Vagina (tissue), 2 donors: ENCODE measurements at places on chromosomes 6 and 20. TPM values are rescaled to one million over a fixed set of nuclear protein-coding genes. Genes with fewer than 3 reads are reported as not detected.

GRCh38 chr20:7703996-7704395 lies 236.3 kb downstream of the HAO1 start:
- no peaks in the 10 kb centered on the region for H3K36me3 ChIP-seq
- H3K27ac ChIP-seq, result no peak overlapping the region
- no peak for DNase-seq
- no peak overlapping the region for H3K4me3 ChIP-seq
- no peaks in the 10 kb centered on the region for H3K27me3 ChIP-seq

DNA sequence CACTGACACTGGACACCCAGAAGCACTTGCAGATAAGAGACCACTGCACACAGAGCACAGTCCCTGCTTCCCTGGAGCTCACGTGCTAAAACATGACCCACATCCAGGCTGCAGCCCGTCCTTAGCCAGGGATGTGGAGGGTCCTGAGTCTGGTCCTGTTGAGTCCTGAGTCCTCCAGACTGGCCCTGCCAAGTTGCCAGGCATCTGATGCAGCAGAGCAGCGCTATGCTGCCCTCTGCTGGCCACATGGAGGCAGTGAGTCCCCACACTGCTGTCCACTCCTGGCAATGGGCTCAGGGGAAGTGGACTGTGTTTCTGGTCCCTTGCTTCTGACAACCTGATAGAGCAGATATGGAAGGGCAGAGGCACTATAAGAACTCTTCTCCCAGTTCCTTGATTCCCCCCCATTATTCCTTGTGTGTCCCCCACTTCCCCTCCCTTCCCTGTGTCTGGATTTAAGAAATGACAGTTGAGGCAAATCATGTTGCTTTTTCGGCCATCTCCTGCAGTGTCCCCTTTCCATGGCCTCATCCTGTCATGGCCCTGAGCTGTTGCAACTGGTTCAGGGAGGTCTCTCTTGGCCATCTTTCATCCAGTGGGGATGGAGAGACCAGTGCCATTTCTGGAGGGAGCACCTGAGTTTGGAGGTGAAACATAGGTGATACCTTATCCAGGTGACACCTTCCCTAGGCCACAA lies 86.0 kb downstream of the DHX35 start:
- H3K27ac ChIP-seq, result no peak overlapping the region
- H3K27me3 ChIP-seq, result no peaks in the 10 kb centered on the region
- no peak overlapping the region for H3K4me3 ChIP-seq
- no peaks in the 10 kb centered on the region for H3K36me3 ChIP-seq
- H3K4me1 ChIP-seq, result peaks cover 12% of the 10 kb centered on the region

GRCh38 chr6:143731789-143732188 lies 54.0 kb downstream of the PHACTR2 start:
- no peak for DNase-seq
- H3K4me3 ChIP-seq, result no peak overlapping the region
- H3K27ac ChIP-seq, result no peak overlapping the region
- H3K36me3 ChIP-seq, result no peaks in the 10 kb centered on the region
- H3K27me3 ChIP-seq, result no peaks in the 10 kb centered on the region
- peaks cover 9% of the 10 kb centered on the region for H3K4me1 ChIP-seq

DNA sequence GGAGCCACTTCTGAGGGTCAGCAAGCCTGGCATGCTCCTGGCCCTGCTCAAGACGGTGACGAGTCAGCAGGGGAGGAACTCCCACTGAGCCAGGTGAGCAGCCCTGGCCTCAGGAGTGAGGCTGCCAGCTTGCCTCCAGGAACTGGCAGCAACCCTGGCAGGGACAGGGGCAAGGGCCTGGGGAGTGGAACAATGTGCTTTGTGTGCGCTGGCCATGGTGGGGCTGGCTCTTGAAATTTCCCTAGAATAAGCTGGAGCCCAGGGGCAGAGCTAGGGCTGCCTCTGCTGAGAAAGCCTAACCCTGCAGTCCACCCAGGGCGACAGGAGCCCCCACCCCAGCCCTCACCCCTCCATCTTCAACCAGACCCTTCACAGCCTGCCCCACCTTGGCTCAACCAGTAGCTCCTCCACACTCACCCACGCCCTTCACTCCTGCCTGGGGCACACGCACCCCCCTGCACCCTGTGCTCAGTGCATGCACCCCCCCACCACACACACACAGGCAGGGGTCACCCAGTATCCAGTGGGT lies 88.0 kb downstream of the MRPL14 start:
- no peak for DNase-seq
- no peaks in the 10 kb centered on the region for H3K36me3 ChIP-seq
- no peak overlapping the region for H3K27ac ChIP-seq
- no peak overlapping the region for H3K4me3 ChIP-seq
- H3K4me1 ChIP-seq, result peaks cover 24% of the 10 kb centered on the region

- H3K4me1 ChIP-seq, result no peaks in the 10 kb centered on the region
- no peaks in the 10 kb centered on the region for H3K27me3 ChIP-seq
- no peak overlapping the region for H3K4me3 ChIP-seq
- no peak overlapping the region for H3K27ac ChIP-seq
These were observed 15.5 kb downstream of the MYBL2 start for GRCh38 chr20:43682446-43682845.

GRCh38 chr6:11711003-11711983 lies 67.3 kb downstream of the ADTRP start:
- peaks cover 19% of the 10 kb centered on the region for H3K4me1 ChIP-seq
- no peak for DNase-seq
- H3K4me3 ChIP-seq, result no peak overlapping the region
- no peaks in the 10 kb centered on the region for H3K36me3 ChIP-seq
- no peaks in the 10 kb centered on the region for H3K27me3 ChIP-seq

GRCh38 chr6:149190224-149190831 lies 127.2 kb upstream of the TAB2 start:
- H3K27me3 ChIP-seq, result no peaks in the 10 kb centered on the region
- no peak for DNase-seq
- H3K36me3 ChIP-seq, result no peaks in the 10 kb centered on the region

GRCh38 chr6:143775336-143775735 lies 67.8 kb upstream of the LTV1 start:
- H3K4me3 ChIP-seq, result no peak overlapping the region
- peaks cover 40% of the 10 kb centered on the region for H3K4me1 ChIP-seq
- DNase-seq, result no peak
- no peaks in the 10 kb centered on the region for H3K36me3 ChIP-seq
- H3K27ac ChIP-seq, result no peak overlapping the region
- H3K27me3 ChIP-seq, result no peaks in the 10 kb centered on the region

GRCh38 chr6:119171864-119172588 lies 93.6 kb upstream of the FAM184A start:
- H3K4me1 ChIP-seq, result peaks cover 12% of the 10 kb centered on the region
- no peaks in the 10 kb centered on the region for H3K27me3 ChIP-seq
- no peak for DNase-seq
- H3K4me3 ChIP-seq, result no peak overlapping the region
- H3K36me3 ChIP-seq, result no peaks in the 10 kb centered on the region
- no peak overlapping the region for H3K27ac ChIP-seq

DNA sequence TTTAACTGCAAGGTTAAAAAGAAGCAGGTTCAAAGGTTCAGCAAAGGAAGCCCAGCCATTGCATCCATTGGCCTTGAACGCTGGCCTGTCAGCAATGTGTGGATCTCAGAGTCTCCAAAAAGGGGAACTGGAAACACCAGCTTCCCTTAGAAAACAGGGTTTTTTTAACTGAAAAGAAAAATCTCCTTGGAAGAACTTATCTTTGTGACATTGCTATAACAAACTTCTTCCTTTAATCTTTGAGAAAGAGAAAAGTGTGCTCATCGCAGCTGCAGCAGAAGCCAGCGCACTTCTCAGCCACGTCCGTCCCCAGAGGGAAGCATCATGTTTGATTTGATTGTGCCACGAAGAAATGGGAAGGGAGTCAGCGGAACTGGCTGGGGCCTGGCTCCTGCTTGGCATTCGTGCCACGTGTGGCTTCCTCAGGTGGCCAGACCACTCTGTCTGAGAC lies 215.0 kb downstream of the SYNDIG1 start:
- H3K27ac ChIP-seq, result no peak overlapping the region
- no peaks in the 10 kb centered on the region for H3K27me3 ChIP-seq
- no peak for DNase-seq
- H3K4me3 ChIP-seq, result no peak overlapping the region
- no peaks in the 10 kb centered on the region for H3K4me1 ChIP-seq
- no peaks in the 10 kb centered on the region for H3K36me3 ChIP-seq

- no peak overlapping the region for H3K4me3 ChIP-seq
- no peak for DNase-seq
- no peaks in the 10 kb centered on the region for H3K36me3 ChIP-seq
- H3K27me3 ChIP-seq, result no peaks in the 10 kb centered on the region
- no peaks in the 10 kb centered on the region for H3K4me1 ChIP-seq
- no peak overlapping the region for H3K27ac ChIP-seq
These were observed 75.4 kb downstream of the ZNF292 start for GRCh38 chr6:87230801-87231200.

DNA sequence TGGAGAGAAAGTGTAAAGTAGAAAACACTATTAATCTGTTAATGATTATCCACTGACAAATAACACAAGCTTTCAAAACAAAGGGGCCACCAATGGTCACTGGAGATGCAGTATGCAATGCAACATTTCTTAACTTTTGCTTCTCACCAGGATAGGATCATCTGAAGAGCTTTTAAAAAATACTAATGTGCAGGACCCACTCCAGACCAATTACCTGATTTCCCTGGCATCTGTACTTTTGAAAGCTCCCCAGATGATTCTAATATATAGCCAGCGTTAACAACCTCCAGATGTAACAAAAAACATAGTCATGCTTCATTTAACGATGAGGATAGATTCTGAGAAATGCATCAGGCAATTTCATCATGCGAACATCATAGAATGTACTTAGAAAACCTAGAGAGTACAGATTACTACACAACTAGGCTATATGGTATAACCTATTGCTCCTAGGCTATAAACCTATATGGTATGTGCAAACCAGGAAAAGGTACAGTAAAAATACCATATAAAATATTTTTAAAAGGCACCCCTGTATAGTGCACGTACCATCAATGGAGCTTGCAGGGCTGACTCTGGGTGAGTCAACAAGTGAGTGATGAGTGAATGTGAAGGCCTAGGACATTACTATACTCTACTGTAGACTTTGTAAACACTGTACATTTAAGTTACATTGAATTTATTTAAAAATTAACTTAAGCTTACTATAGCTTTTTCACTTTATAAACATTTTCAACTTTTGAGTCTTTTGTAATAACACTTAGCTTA lies 69.2 kb downstream of the ATG5 start:
- no peaks in the 10 kb centered on the region for H3K36me3 ChIP-seq
- H3K27ac ChIP-seq, result no peak overlapping the region
- DNase-seq, result no peak
- H3K27me3 ChIP-seq, result no peaks in the 10 kb centered on the region
- H3K4me3 ChIP-seq, result no peak overlapping the region

GRCh38 chr6:88050140-88050818 lies 2.6 kb downstream of the SPACA1 start:
- no peak overlapping the region for H3K4me3 ChIP-seq
- DNase-seq, result no peak
- H3K27me3 ChIP-seq, result no peaks in the 10 kb centered on the region
- H3K36me3 ChIP-seq, result no peaks in the 10 kb centered on the region

DNA sequence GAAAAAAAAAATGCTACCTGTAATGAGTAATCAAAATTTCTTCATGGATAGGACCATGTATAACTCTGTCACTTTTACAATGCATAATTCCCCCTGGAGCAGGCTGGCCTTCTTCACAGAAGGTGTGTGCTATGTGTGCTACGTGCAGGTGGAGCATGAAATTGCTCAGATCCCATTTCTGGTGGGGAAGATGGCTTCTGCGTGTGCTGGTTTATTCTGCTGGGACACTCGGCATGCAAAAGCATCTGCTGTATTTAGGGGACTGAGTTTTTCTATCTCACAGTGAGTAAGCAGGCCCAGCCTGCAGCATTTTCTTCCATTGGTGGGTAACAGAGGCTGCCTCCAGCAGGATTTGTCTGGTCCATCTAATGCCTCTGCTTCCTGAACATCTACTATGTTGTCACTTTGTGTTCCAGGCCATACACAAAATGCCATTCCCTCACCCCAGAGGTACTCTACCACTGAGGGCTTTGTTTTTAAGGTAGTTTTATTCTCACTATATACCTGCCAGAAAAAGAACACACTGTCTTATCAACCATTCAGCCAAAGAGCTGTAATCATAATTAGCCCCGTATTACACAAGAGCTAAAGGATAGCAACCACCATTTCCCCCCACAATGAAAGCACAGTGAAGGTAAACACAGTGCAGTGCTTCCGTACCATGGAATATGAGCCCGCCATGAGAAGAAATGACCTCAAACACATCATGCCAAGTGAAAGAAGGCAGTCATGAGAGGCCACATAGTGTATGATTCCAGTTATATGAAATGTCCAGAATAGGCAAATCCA lies 62.4 kb downstream of the SYNDIG1 start:
- H3K27me3 ChIP-seq, result no peaks in the 10 kb centered on the region
- no peaks in the 10 kb centered on the region for H3K36me3 ChIP-seq
- DNase-seq, result no peak
- H3K27ac ChIP-seq, result no peak overlapping the region

- H3K27me3 ChIP-seq, result no peaks in the 10 kb centered on the region
- no peaks in the 10 kb centered on the region for H3K4me1 ChIP-seq
- H3K36me3 ChIP-seq, result no peaks in the 10 kb centered on the region
- no peak overlapping the region for H3K27ac ChIP-seq
These were observed 382.3 kb downstream of the CD83 start for GRCh38 chr6:14499841-14500240.

GRCh38 chr6:2558861-2559801 lies 191.6 kb downstream of the MYLK4 start:
- no peaks in the 10 kb centered on the region for H3K36me3 ChIP-seq
- H3K27ac ChIP-seq, result no peak overlapping the region
- H3K27me3 ChIP-seq, result no peaks in the 10 kb centered on the region
- H3K4me3 ChIP-seq, result no peak overlapping the region

- H3K4me1 ChIP-seq, result no peaks in the 10 kb centered on the region
- peaks cover 4% of the 10 kb centered on the region for H3K36me3 ChIP-seq
- H3K27me3 ChIP-seq, result no peaks in the 10 kb centered on the region
- no peak overlapping the region for H3K27ac ChIP-seq
- DNase-seq, result no peak
These were observed 26.7 kb downstream of the ZNF337 start for GRCh38 chr20:25669826-25670422.

DNA sequence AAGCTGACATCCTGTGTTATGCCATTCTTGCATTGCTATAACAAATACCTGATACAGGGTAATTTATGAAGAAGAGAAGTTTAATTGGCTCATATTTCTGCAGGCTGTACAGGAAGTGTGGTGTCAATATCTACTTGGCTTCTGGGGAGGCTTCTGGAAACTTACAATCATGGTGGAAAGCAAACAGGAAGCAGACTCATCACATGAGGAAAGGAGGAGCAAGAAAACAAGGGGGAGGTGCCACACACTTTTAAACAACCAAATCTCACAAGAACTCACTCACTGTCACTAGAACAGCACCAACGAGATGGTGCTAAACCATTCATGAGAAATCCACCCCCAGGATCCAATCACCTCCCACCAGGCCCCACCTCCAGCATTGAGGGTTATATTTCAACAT lies 143.1 kb upstream of the GGTLC1 start:
- H3K27me3 ChIP-seq, result no peaks in the 10 kb centered on the region
- no peaks in the 10 kb centered on the region for H3K36me3 ChIP-seq
- DNase-seq, result no peak
- no peak overlapping the region for H3K4me3 ChIP-seq
- H3K27ac ChIP-seq, result no peak overlapping the region

GRCh38 chr6:29653452-29654038 lies 3.3 kb upstream of the MOG start:
- no peaks in the 10 kb centered on the region for H3K36me3 ChIP-seq
- H3K27me3 ChIP-seq, result no peaks in the 10 kb centered on the region
- no peak overlapping the region for H3K4me3 ChIP-seq
- DNase-seq, result no peak
- H3K27ac ChIP-seq, result no peak overlapping the region

Gene ATP6V1G2
- 5.4 TPM for total RNA-seq

Gene MEP1A
- total RNA-seq, result not detected

Gene SFTA2
- not detected for total RNA-seq

Gene NR2E1
- total RNA-seq, result not detected

Gene RAD21L1
- not detected for total RNA-seq
